ENCODE measurements at places on chromosomes 1 and 21.
A peak's percentile ranks its signal among the peaks of the same experiment; 100 is the strongest.

GRCh38 chr1:100364697-100365096 lies 12.4 kb downstream of the CDC14A start:
- DNase-seq = no peak

GRCh38 chr1:198888379-198888943 lies 249.6 kb downstream of the PTPRC start:
- no peak for DNase-seq

GRCh38 chr1:11918799-11919519 lies 7.3 kb downstream of the KIAA2013 start:
- peak; percentile 54 for DNase-seq

DNA sequence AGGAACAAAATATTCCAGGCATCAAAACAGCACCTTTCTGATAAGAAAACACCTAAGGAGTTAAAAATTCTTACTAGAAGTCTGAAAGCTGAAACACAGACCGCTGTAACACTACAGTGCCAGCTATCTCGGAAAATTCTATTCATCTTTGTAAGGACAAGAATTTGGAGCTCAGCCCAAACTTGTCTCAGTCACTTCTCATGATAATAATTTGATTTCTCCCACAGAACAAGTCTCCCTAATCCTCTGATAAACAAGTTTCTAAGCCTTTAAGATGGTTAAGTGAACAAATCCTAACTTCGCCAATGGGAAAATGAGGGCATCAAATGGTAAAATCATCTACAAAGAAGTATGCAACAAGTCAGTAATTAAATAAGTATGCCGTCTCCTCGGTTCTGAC lies 59.9 kb downstream of the SIPA1L2 start:
- DNase-seq = peak; percentile 28

GRCh38 chr1:176963181-176963580 lies 201.3 kb downstream of the ASTN1 start:
- no peak for DNase-seq

DNA sequence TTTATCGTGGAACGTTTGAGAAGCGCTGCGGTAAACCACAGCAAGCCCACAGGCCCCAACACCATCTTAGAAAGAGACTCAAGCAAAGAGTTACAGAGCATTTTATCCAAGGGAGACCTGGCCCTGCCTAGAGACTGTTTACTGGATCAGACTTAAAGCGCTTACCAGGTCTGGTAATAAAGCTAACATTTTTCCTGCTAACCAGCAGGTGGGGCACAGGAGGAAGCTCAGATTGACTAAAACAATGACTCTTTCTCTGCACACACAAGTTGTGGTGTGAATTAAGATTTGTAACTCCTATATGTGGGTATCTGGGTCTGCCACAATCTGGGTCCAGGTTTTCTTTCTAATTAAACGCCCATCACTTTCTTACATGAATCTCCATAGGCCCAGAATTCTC lies 136.5 kb upstream of the ETS2 start:
- peak; percentile 53 for DNase-seq

DNA sequence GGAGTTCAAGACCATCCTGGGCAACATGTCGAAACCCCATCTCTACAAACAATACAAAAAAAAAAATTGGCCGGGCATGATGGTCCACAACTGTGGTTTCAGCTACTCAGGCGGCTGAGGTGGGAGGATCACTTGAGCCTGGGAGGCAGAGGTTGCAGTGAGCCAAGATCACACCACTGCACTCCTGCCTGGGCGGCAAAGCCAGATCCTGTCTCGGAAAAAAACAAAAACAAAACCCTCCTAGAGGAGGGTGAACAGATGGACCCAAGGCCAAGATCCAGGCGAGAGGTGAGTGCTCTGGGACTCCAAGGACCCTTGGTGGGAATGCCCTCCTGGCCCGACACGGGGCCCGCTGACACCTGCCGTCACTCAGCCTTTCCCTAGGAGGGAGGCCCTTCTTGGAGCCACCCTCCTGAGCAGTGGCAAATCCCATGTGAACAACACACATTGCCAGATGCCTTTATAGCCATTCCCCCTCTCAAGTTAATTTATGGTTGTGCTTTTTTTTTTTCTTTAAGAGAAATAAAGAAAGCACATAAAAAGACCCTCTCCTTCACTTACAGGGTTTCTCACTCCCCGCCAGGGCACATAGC lies 380 bp downstream of the TFF2 start:
- DNase-seq = no peak

- no peak for DNase-seq
Measured at GRCh38 chr1:155776414-155776813, 80.6 kb downstream of the GON4L start.

DNA sequence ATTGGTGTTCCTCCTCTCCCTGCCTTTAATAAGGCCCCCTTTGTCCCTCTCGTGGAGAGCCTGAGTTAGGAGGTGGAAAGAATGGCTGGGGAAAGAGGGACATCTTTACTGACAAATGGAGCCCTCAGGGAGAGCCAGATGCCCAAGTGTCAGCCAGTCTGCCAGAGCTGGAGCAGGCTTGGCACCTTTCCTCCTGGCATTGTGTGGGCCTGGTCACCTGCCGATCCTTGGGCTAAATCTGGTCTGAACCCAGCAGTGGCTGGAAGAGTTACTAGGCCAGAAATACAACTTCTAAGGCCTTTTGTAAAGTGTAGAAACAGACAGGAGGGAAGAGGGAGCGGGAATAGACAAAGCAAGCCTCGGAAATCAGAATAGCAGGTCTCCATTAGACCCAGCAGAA lies 24.9 kb downstream of the VANGL1 start:
- DNase-seq = no peak

- no peak for DNase-seq
Measured at GRCh38 chr1:199357599-199357998, 669.9 kb upstream of the NR5A2 start.

DNA sequence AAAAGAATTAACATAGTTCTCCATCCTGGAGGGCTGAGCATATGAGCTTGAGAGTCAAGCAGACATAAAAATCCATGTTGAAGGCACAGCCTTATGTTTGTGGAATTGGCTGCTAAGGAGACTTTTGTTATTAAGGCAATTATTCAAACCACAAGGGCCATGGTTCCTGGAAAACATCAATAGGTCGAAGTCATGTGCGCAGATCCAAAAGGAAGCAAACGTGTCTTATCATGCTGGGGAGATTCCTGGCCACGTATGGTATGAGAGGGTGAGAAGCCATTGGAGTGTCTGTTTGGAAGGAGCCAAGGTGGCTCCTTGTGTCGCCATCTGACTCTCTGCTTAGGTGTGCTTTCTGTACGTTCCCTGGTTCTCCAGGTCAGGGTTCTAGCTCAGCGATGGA lies 61.8 kb upstream of the COA6 start:
- DNase-seq = no peak

GRCh38 chr1:216533776-216534175 lies 110.5 kb upstream of the USH2A start:
- DNase-seq = no peak

GRCh38 chr1:4174291-4175200 lies 274.5 kb upstream of the C1orf174 start:
- no peak for DNase-seq

DNA sequence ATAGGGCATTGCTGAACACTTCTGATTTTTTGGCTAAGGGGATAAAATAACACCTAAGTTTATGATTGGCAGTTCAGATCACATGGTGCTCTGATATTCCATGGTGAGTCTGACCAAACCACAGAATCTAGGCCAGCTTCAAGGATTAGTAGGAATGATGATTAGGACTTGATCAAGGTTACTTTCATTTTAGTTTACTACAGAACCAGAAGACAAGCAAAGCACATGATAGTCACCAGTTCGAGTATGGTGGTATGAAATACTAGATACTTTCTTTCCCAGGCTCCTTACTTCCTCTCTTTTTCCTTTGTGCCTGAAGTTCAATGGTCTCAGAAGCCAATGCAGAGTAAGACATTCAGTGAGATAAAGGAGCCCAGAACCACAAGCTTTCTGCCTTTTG lies 26.6 kb downstream of the S100A10 start:
- no peak for DNase-seq

- DNase-seq = no peak
Measured at GRCh38 chr1:212256369-212256768, 28.8 kb upstream of the PPP2R5A start.

DNA sequence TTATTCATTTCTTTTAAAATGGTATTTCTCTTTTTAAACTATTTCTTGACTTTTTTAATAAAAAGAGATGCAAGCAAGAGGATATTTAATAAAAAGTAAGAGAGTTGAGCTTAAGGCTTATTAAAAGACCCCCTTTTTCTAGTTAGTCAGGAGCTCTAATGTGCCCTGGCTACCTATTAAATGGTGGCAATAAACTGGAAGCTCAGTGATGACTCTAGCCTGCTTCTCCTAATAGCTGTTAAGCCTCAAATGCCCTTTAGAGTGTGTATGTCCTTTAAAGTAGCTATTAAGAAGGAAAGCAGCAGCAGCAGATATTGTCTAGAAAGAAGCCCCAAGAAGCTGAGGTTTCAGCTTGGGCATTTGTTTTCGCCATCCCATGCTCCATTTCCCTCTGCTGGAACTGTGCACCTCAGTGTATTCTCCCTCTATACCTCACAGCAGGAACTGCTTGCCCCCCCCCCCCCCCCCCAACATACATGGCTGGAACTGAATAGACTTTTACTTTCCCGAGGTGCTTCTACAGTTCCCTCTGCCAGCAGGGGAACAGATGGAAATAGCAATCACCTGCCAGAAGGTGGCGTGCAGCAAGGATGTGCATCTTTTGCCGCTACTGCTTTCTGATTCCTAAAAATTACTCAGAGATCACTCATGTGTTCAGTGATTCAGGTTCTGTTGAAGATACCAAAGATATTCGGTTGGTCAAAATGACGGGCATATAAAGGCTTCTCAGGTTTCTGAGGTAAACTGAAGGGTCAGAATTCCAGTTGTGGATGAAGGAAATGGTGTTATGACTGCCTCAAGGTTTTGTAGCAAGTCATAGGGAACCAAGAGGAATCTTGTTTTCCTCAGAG lies 2.5 kb downstream of the RGS4 start:
- DNase-seq = peak; percentile 82

GRCh38 chr1:60068393-60069045 lies 5.1 kb downstream of the C1orf87 start:
- DNase-seq = no peak

Measured in lung microvascular endothelial cell (primary cell).